Activated gamma-delta T cell (primary cell): ENCODE measurements at places on chromosomes 12 and 14.

DNA sequence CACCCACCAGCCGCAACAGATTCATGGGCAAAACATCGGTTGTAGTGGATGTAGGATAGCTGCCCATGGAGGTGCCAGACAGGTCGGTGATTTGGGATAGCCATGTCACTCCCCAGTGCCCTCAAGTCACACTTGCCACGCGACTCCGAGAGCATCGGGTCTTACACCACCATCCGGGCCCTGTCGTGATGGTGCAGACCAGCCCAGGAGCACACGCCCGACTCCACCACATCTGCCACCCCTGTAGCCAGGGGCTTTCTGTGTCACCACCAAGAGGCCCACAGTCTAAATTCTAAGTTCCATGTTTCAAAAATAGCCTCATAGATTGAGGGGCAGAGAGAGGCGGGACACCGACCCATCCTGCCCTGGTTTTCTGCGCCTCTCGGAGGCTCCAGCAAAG is 18.0 kb downstream of the FOXN4 start:
- no peak for DNase-seq

- no peak for DNase-seq
Observed at GRCh38 chr14:56992332-56992820, 182.1 kb upstream of the OTX2 start.

DNA sequence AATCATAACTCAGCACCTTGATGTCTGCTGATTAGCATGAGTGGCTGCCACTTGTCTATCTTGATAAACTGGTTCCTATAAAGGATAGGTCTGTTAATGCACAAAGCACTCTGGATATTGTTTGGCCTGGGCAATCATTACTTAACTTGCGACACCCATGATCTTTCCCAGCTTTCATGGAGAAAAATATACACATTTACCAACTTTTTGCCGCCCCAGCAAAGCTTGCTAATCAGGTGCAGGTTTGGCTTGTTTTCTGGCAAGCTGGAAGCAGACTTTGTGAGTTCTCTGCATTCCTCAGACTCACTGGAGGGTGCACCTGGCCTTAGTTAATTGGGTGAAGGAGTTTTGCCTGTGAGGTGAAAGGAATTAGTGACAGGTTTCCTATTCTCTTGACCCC is 1126.4 kb upstream of the FLRT2 start:
- DNase-seq: no peak

GRCh38 chr12:7712841-7713442 is 1.7 kb downstream of the DPPA3 start:
- DNase-seq: no peak

DNA sequence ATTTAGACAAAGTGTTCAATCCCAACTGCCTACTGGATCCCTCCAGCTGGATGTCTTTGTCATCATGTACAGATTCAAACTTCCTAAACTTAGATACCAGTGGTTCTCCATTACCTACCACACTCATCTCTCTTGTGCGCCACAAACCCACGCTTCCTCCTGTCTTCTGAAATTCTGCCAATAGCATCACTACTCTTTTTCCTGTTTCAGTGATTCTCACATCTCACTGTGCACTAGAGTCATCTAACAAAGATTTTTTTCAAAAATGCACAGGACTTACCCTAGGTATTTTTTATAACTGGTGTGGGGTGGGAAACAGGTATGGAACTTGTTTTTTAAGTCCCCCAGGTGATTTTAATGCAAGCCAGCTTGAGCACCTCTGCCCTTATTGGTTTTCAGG is 5.9 kb downstream of the PSMB5 start:
- DNase-seq: no peak

DNA sequence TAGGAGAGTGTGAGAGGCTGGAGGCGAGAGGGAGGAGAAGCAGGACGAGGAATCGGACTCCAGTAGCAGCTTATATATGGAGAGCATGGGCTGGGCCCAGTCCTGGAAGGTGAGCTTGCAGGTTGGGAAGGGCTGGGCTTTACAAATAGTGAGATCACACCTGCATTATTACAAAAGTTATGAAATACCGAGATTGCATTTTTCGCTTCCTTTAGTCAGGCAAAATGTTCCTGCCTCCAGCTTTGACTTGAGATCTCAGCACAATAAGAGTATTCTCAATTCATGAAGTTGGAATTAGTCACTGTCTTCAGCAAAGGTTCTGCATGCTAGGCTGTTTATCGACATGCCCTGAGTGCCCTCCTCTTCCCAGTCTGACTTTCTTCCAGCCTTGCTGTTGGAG is at the start of gene KRT6B:
Gene KRT6B (minus strand): TSS at position 46 of the 400 bp plus-strand sequence. CDS start 68 bp downstream, outside the sequence.
- no peak for DNase-seq

DNA sequence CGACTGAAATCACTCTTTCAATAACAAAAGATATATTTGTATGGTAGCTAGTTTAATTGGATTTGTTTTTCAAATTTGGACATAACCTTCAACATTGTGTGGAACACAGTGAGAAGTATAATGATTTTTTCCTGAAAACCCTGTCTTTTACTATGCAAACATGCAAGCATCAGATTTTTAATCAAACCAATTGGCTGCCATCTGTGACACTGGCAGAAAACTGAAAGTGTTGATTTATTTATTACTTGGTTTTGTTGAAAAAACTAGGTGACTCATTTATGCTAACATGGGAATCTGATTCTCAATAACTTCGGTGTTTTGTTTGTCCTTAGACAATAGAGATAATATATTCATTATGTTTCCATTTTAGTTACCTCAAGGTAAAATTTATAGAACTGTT is 82.0 kb downstream of the NTS start:
- DNase-seq: no peak

- DNase-seq: no peak
Observed at GRCh38 chr12:91191513-91192111, 9.0 kb upstream of the DCN start.

DNA sequence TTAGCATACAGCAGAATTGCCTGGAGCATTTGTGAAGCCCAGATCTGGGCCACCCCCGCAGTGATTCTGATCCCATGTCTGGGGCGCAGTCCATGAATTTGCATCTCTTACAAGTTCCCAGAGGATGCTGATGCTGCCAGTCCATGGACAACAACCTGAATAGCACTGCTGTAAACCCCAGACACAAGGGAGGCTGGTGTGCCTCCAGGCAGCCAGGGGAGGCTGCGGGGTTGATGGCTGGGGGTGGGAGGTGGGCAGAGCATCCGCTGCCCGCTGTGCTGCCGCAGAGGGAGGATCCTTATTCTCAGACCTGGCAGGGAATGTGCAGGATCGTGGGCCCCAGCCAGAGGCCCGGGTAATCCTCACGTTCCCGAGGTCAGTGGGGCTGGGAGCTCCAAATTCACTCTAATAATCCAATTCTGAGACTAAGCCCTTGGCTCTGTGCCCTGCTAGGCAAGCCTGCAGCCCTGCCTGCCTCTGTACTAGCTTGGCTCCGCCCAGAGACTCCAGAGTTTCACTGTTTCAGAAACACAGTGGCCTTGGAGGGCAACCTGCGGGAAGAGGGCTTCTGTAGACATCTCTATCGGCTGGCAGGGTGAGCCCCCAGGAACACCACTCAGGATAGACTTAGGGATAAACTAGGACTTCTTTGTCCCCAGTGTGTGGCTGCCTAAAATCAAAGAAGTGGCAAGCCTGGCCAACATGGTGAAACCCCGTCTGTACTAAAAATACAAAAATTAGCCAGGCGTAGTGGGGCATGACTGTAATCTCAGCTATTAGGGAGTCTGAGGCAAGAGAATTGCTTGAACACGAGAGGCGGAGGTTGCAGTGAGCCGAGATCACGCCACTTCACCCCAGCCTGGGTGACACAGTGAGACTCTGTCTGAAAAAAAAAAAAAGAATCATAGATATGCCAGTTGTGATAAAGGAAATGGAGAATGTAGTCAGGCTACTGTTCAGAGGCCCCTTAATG is 17.8 kb upstream of the MLEC start:
- no peak for DNase-seq

DNA sequence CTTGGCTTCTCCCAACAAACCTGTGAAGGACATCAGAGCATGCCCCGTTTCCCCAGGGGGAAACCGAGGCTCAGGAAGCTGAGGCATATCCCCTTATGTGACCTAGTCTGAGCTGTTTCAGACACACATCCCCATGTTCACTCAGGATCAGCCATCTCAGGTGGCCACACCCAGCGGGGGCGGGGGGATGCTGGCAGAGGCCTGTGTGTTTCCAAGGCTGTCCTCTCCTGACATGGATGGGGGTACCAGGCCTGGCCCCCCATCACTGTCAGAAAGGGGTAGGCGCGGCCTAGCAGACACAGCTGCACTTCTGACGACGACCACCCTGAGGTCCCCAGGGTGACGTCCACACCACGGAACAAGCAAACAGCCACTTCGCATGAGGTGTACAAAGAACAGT is 22.1 kb downstream of the CCDC85C start:
- no peak for DNase-seq

GRCh38 chr12:59403259-59403932 is 192.4 kb upstream of the SLC16A7 start:
- no peak for DNase-seq

DNA sequence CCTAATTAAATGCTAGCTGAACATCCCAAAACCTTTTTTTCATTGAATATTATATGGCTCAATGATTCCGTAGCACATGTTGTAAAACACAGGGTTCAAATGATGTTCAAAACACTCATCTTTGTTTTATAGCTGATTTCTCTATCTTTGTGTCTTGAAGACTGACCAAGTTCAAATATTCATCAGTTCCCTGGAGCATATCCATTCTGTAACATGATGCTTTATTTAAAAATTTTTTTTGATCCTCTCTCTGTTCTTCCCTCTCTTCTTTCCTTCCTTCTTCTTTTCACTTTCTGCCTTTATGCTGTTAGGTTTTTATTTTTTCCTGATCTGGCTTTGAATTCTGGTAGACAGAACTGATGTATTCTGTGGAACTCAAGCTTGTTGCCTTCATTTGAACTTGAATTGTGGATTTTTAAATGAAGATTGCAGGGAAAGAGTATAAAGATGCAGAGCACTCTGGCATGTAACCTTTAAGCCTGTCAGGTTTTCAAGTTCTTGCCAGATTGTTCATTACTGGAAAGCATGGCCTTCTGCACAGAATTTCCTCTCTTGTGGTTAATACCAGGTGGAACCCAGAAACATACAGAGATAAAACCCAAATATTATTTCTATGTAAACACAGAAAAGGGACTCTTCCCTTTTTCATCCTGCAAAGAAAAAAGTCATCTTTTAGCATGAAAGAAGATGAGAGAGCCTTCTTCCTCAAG is 39.5 kb downstream of the PROX2 start:
- DNase-seq: no peak

DNA sequence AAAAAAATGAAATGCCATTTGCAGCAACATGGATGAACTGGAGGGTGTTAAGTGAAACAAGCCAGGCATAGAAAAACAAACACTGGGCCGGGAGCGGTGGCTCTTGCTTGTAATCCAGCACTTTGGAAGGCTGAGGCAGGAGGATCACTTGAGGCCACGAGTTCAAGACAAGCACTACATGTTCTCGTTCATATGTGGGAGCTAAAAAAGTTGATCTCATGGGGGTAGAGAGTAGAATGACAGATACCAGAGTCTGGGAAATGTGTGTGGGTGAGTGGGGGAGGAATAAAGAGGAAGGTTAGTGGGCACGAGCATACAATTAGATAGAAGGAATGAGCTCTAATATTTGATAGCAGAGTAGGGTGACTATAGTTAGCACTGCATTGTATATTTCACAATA is 21.5 kb downstream of the CACNA2D4 start:
- DNase-seq: no peak

DNA sequence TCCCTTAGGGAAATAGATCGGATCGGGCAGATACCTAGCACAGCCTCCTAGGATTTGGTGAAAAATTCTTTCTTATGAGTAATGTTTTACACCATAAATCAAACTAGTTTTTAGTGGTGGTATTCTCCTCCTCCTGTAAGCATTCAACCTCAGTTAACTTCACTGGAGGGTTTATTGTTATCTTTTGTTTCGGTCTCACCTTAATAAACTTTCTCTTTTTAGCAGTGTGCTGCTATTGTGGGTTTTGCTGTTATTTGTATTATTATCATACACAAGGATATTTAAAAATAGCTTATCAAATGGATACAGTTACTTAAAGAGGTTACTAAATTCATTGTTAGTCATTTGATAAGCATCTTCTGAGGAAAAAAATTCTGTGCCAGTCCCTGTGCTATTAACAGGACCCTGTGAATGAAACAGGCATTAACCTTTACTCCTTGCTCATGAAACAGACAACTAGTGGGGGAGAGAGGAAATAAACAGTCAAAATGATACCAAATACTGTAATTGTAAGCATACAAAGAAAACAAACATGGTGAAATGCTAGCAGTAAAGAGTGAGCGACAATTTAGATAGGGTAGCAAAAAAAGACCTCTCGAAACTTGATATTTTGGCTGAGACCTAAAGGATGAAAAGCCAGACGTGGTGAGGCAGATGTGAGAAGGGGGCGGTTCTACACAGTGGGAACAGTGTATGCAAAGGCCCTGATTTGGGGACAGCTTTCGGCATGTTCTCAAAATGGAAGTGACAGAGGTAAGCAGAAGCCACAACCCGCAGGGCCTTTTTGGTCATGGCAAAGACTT is 178.7 kb upstream of the SOX5 start:
- DNase-seq: no peak

- no peak for DNase-seq
Observed at GRCh38 chr12:103138538-103138937, 181.1 kb downstream of the ASCL1 start.

GRCh38 chr14:32426586-32427388 is 97.7 kb downstream of the AKAP6 start:
- no peak for DNase-seq

GRCh38 chr14:43408472-43408871 is 1098.6 kb downstream of the FSCB start:
- DNase-seq: no peak

GRCh38 chr12:84507956-84508850 is 404.4 kb downstream of the SLC6A15 start:
- no peak for DNase-seq

DNA sequence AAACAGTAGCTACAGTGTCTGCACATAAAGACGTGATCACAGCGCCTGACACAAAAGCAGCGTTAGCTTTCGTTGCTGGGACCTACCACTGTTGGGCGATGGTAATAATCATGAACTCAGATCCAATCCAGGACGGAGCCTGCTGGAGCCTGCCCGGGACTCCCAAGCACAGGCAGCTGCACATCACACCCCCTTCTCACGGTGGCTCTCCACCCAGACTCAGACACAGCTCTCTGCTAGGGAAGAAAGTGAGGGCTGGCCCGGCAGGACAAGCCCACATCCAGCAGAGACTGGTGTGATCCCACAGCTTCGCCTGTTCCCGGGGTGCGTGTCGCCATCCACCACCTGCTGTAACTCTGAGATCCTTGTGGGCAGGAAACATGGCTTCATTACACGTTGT is 49.9 kb upstream of the FOXN3 start:
- DNase-seq: no peak

DNA sequence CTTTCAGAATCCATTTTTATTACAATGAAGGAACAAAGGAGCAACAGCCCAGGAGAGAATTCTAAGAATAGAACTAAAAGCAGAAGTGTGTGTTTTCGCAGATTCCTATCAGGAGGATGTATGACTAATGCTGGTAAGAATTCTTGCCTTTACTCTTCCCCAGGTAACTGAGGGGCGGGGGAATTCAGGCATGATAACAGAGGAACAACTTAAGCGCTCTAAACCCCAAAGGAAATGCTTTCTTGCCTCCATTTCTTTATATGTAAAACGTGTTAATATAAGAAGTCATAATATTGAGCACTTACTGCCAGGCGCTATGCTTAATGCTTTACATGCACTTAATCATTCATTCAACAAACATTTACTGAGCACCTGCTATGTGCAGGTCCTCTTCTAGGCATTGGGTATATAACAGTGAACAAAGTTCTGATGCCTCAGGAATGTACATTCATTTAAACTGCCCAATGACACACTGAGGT is 4.5 kb downstream of the HCAR1 start:
- no peak for DNase-seq

- DNase-seq: no peak
Observed at GRCh38 chr12:62805517-62805916, 129.4 kb downstream of the PPM1H start.
